CD8-positive, alpha-beta memory T cell (primary cell): ENCODE measurements at places on chromosomes 7 and 10. TPM values are rescaled to one million over a fixed set of nuclear protein-coding genes. Genes with fewer than 3 reads are reported as not detected.
A peak's percentile ranks its signal among the peaks of the same experiment; 100 is the strongest.

DNA sequence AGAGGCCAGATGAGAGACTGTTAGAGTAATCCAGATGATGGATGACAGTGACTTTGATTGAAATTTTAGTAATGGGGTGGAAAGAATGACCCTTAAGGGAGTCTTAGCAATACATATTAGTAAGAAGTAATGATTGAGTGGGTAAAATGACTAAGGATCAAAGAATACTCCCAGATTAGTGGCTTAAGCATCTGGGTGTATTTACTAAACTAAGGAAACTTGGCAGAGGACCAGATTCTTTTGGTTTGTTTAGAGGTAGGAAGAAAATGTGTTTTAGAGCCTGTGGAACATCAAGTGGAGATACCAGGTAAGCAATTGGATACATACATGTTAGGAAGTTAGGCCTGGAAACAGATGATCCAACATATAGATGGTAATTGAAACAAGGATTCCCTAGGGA, 58.8 kb upstream of the ADRA2A start:
- H3K4me3 ChIP-seq: no peak overlapping the region
- H3K27me3 ChIP-seq: no peaks in the 10 kb centered on the region
- H3K36me3 ChIP-seq: no peaks in the 10 kb centered on the region
- no peak overlapping the region for H3K27ac ChIP-seq
- H3K4me1 ChIP-seq: no peaks in the 10 kb centered on the region
- no peak for DNase-seq

GRCh38 chr10:66927251-66927935, 1.6 kb downstream of the LRRTM3 start:
- H3K4me3 ChIP-seq: no peak overlapping the region
- no peak overlapping the region for H3K27ac ChIP-seq
- H3K4me1 ChIP-seq: no peaks in the 10 kb centered on the region
- no peak for DNase-seq

DNA sequence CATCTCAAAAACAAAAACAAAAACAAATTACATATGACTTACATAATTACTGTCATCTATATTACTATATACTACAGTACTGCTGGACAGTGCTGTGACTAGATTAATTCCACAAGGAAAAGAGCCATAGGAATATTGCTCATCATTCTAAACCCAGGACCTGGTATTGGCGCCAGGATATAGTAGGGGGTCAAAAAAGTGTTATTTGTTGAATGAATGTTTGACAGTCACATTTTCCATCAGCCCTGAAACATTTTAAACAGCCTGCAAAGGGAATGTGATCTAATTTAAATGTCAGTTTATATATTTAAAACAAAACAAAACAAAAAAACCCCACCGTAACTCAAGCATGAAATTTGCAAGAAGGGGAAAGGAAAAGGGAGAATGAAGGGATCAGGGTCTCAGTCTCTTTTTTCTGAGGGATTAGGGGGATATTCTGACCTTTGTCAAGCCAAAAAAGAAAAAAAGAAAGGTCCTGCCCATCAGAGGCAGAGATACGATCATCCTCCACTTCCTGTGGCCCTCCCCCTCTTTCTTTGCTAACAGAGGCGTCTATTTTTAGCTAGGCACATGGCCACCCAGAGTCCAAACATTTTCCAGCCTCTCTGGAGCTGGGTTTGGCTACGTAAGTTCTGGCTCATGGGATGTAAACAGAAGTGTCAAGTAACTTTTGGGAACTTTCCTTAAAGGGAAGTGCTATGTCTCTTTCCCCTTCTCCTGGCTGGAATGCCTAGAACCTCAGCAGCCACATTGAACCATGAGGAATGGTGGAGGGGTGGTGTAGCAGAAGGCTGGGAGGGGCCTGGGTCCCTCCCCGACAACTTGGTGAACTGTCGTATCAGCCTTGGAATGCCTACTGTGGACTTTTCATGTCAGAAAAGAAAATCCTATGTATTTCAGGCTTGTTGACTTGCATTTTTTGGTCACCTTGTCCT, 44.6 kb upstream of the DLG5 start:
- H3K4me3 ChIP-seq: no peak overlapping the region
- no peaks in the 10 kb centered on the region for H3K27me3 ChIP-seq
- no peak for DNase-seq
- H3K4me1 ChIP-seq: peaks cover 12% of the 10 kb centered on the region

The EEPD1 gene
- total RNA-seq: 0.84 TPM

GRCh38 chr7:135273581-135273980, 39.9 kb downstream of the STRA8 start:
- H3K4me1 ChIP-seq: no peaks in the 10 kb centered on the region
- no peaks in the 10 kb centered on the region for H3K36me3 ChIP-seq
- no peak for DNase-seq
- H3K27me3 ChIP-seq: no peaks in the 10 kb centered on the region
- H3K4me3 ChIP-seq: no peak overlapping the region

DNA sequence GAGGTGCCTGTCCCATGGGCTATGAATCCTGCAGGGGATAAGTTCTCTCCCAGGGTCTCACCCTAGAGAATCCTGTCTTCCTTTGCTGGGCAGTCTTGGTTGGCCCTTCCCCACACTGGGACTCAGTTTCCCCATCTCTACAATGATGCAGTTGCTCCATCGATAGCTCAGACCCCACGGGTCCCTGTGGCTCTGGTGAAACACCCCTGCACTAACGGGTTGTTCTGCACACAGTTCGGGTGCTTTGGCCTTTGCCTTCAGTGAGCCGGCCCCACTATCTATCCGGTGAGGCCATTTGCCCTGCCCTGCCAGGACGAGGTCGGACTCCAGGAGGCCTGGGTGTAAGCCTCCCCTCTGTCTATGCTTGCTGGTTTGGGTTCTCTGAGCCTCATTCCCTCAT, 76.5 kb upstream of the PCBD1 start:
- H3K27me3 ChIP-seq: no peaks in the 10 kb centered on the region
- no peak overlapping the region for H3K27ac ChIP-seq
- H3K36me3 ChIP-seq: no peaks in the 10 kb centered on the region
- no peaks in the 10 kb centered on the region for H3K4me1 ChIP-seq

The EPDR1 gene
- 1.1 TPM for total RNA-seq

GRCh38 chr7:115635876-115636275, 394.7 kb downstream of the TFEC start:
- no peak overlapping the region for H3K4me3 ChIP-seq
- no peaks in the 10 kb centered on the region for H3K27me3 ChIP-seq
- no peak for DNase-seq
- no peaks in the 10 kb centered on the region for H3K36me3 ChIP-seq
- no peak overlapping the region for H3K27ac ChIP-seq

DNA sequence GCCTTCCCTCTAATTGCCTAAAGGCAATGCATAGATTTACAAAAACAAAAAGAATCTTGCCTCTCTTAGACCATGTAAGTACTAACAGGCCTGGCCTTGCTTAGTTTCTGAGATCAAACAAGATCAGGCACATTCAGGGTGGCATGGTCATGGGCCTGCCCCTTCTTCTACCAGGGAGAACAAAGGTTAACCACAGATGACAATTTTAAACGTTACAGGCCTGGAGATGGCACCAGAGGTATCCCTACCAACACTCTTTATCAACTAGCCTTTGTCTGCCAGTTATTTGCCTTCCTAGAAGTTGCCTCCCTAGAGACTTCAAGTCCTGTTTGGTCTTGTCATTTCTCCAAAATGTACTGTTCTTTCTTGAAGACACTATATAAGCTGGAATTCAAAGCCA, 252.6 kb downstream of the DOCK4 start:
- no peaks in the 10 kb centered on the region for H3K36me3 ChIP-seq
- H3K4me1 ChIP-seq: no peaks in the 10 kb centered on the region
- H3K4me3 ChIP-seq: no peak overlapping the region
- no peak for DNase-seq
- H3K27me3 ChIP-seq: no peaks in the 10 kb centered on the region
- H3K27ac ChIP-seq: no peak overlapping the region

The INTS15 gene
- total RNA-seq: 45.8 TPM

DNA sequence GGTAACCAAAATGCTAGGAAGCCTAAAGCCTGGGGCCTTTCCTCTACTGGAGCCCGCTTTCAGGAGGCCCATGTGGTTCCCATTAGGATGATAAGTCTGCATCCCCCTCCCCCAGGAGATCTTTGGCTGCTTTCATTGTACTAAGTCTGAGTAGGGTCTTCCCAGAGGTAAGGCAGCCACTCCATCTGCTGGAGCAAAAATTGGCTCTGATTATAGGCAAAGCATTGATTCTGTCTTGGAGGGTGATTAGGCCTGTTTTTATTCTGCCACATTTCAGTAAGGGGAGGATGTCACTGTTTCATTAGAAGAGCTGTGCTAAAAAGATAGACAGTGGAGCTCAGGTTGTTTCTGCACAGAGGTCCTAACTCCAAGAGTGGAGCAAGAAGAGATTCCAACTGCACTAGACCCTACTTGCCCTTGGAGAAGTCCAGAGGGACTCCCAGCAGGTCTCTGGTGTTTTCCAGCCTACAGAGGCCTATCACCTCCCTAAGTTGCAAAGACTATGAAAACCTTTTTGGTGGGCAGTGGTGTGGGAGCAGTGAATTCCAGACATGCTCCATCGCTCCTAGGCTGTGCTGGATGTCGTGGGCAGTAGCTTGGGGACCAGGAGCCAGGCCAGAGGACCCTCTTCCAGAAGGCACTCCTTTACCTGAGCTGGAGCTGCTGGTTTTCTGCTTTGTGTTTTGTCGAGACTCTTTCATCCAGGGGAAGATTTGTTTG, 7.1 kb upstream of the HOXA2 start:
- H3K27me3 ChIP-seq: peaks cover 7% of the 10 kb centered on the region
- no peak for DNase-seq
- no peaks in the 10 kb centered on the region for H3K36me3 ChIP-seq
- no peak overlapping the region for H3K27ac ChIP-seq
- no peaks in the 10 kb centered on the region for H3K4me1 ChIP-seq

DNA sequence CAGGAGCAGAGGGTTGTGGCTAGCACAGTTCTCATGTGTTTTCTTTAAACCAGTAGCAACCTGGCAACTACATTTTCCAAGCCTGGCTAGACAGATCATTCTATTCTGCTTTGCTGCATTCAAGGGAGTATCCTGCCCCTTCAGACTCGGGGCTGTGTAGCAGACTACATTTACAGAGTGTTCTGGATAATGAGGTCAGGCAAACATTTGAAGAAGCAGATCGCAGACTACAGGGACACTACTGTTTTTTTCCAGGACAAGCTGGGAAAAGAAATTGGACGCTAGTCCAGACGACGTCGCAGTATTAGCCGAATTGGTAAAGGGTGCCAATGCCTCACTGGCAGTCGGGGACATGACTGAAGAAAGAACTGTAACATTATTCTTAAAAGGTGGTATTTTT, 61.0 kb upstream of the PAPSS2 start:
- no peak overlapping the region for H3K4me3 ChIP-seq
- DNase-seq: no peak
- H3K27me3 ChIP-seq: no peaks in the 10 kb centered on the region
- H3K36me3 ChIP-seq: no peaks in the 10 kb centered on the region
- H3K4me1 ChIP-seq: no peaks in the 10 kb centered on the region
- H3K27ac ChIP-seq: no peak overlapping the region

The PTN gene
- total RNA-seq: not detected

DNA sequence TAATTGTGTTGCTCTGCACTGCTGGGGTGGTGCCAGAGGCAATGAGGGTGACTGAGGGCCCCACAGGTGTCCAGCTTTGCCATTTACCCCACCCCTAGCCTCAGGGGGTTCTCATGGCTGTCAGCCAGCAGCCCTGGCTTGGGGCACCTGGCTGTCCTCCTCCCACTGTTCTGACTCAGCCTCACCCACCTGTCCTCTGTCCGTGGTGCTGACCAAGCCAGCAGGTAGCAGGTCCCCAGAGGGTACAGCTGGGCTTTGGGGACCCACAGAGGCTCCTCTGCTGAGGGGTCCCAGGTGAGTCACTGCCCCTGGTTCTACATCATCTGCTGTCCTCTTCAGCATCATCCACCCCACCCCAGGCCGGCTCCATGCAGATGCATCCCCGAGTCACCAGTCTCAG, 32.2 kb upstream of the ZNF716 start:
- H3K36me3 ChIP-seq: no peaks in the 10 kb centered on the region
- H3K4me3 ChIP-seq: no peak overlapping the region
- no peak for DNase-seq
- H3K4me1 ChIP-seq: no peaks in the 10 kb centered on the region
- no peaks in the 10 kb centered on the region for H3K27me3 ChIP-seq

GRCh38 chr7:37311355-37311754, 137.3 kb downstream of the ELMO1 start:
- H3K36me3 ChIP-seq: peaks cover 8% of the 10 kb centered on the region
- H3K27ac ChIP-seq: no peak overlapping the region
- no peaks in the 10 kb centered on the region for H3K27me3 ChIP-seq
- H3K4me3 ChIP-seq: no peak overlapping the region
- H3K4me1 ChIP-seq: peaks cover 51% of the 10 kb centered on the region
- peak; percentile 26 for DNase-seq

GRCh38 chr10:19872504-19873271, 56.5 kb downstream of the PLXDC2 start:
- H3K4me1 ChIP-seq: no peaks in the 10 kb centered on the region
- H3K36me3 ChIP-seq: no peaks in the 10 kb centered on the region
- DNase-seq: no peak
- no peak overlapping the region for H3K4me3 ChIP-seq
- no peak overlapping the region for H3K27ac ChIP-seq

DNA sequence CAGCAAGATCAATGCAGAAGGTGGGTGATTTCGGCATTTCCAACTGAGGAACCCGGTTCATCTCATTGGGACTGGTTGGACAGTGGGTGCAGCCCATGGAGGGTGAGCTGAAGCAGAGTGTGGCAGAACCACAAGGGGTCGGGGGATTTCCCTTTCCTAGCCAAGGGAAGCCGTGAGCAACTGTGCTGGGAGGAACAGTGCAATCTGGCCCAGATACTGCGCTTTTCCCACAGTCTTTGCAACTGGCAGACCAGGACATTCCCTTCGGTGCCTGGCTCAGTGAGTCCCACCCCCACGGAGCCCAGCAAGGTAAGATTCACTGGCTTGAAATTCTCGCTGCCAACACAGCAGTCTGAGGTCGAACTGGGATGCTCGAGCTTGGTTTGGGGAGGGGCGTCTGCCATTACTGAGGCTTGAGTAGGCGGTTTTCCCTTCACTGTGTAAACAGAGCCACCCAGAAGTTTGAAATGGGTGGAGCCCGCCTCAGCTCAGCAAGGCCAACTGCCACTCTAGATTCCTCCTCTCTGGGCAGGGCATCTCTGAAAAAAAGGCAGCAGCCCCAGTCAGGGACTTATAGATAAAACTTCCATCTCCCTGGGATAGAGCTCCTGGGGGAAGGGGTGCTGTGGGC, 58.6 kb upstream of the SLC26A5 start:
- H3K27ac ChIP-seq: no peak overlapping the region
- no peaks in the 10 kb centered on the region for H3K36me3 ChIP-seq
- H3K27me3 ChIP-seq: no peaks in the 10 kb centered on the region
- no peaks in the 10 kb centered on the region for H3K4me1 ChIP-seq

DNA sequence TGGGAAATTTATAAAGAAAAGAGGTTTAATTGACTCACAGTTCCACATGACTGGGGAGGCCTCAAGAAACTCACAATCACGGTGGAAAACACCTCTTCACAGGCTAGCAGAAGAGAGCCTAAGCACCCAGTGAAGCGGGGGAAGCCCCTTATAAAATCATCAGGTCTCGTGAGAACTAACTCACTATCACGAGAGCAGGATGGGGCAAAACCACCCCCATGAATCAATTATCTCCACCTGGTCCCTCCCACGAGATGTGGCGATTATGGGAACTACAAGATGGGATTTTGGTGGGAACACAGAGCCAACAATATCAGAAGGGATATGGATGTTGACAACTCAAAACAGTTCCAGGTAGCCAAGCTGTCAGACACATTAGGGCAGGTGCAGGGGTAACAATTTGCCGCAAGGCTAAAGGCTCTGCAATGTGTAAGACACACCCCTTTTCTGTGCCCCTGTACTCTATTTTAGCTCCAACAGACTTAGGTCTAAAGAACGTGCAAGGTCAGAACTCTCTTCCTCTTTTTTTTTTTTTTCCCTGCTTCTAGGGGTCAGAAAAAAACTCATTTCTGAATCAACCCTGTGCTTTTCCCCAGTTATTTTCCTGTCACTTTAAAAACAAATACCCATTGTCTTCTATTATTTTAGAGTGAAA, 30.7 kb upstream of the RBM20 start:
- DNase-seq: no peak
- no peak overlapping the region for H3K27ac ChIP-seq
- no peaks in the 10 kb centered on the region for H3K36me3 ChIP-seq
